Upper lobe of left lung (tissue), 6 donors: ENCODE measurements at places on chromosomes 1 and 21.

DNA sequence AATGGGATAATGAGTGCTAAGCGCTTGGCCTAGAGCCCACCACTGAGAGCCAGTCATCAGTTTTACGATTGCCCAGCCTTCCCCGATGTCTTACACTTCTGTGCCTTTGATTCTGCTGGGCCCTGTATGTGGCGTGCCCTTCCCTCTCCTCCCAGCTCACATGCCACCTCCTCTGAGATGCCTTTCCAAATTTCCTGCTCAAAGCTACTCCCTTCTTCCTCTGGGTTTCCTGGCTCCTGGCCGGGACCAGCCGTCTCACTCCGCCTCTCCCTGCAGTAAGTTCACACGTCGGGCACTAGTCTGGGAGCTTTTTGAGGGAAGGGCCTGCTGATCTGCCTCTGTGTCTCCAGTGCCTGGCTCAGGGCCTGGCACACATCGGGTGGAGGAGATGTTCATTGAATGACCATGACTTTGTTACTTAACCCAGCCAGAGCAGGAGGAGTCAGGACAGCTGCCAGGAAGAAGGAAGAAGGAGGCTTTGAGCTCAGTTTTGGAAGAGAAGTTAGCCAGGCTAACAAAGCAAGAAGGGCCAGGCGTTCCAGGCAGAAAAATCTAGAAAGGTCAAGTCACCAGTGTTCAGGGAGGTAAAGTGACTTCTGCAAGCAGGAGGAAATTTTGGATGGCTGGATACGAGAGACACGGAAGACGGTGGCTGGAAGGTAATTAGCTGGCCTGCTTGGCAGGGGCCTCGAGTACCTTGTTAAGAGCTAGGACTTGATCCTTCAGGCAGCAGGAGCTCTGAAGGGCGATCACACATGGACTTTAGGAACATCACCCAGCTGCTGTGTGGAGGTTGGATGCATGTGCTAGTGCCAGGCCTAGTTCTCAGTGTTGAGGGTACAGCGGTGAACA lies 63.6 kb downstream of the EPHB2 start:
- no peak for DNase-seq

GRCh38 chr1:205827623-205828022 lies 14.6 kb upstream of the SLC41A1 start:
- no peak for DNase-seq

- DNase-seq = no peak
Measured at GRCh38 chr1:217522277-217522676, 108.6 kb downstream of the GPATCH2 start.

DNA sequence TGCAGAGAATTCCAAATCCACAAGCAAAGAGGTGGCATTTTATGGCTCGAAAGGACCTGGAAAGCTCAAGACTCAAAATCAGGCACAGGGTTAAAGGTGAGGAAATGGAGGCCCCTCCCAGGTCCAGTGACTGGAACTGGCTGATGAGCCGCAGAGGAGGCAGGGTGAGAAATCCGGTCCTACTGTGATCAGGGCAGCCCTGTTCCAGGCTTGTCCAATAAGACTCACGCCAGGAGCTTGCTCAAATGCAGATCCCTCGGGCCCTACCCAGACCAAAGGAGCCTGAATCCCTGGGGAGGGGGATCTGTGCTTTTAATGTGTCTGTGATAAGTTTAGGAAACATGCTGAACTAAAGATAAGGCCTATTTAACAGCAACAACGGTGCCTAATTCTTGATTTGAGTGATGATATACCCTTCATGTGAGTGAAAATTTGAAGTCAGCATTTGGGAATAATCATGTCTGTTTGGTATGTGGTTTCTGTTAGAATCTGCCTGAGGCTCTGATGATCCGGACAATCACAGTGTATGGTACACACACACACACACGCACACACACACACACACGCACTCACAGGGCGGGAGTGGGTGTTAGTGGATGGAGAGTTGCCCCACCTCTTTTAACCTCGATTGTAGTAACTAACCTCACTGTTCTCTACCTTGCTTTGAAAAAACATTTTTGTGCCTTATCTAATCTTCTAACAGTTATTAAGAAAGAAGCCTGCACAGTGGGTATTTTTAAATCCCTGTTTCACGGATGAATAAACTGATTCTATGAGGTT lies 54.1 kb upstream of the LYST start:
- DNase-seq = no peak

GRCh38 chr1:23910144-23910543 lies 3.0 kb downstream of the CNR2 start:
- DNase-seq = no peak

GRCh38 chr1:35589516-35590427 lies 16.7 kb downstream of the TFAP2E start:
- DNase-seq = peak; percentile 46
